COR-L47 (cell line): ENCODE measurements at places on chromosomes 12 and 14.

- no peak for DNase-seq
Observed at GRCh38 chr12:53983568-53983949, 1.4 kb upstream of the HOXC10 start.

DNA sequence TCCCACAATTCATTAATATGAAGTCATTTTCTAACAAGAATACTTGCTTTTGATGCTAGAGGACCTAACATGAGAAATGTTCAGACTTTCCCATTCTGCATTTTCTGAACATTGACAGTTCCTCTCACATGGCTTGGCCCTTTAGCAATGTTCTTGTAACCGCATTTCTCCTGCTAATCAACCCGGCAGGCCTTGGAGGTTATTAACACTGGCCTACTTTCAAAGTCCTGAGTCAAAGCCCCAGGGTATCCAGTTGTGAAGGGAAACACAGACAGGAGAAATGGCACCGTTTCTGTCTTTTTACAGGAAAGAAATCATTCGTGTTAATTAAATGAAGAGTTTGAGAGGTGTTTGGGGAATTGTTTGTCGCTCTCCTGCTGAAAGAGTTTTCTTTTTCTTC, 446.5 kb upstream of the MIS18BP1 start:
- no peak for DNase-seq

GRCh38 chr12:48163150-48163747, 5.9 kb upstream of the ASB8 start:
- no peak for DNase-seq

GRCh38 chr12:63826006-63826585, 18.4 kb upstream of the SRGAP1 start:
- peak; percentile 22 for DNase-seq

- no peak for DNase-seq
Observed at GRCh38 chr12:6780573-6780972, 8.3 kb downstream of the LAG3 start.

- no peak for DNase-seq
Observed at GRCh38 chr12:128089961-128090360, 177.0 kb upstream of the TMEM132C start.

DNA sequence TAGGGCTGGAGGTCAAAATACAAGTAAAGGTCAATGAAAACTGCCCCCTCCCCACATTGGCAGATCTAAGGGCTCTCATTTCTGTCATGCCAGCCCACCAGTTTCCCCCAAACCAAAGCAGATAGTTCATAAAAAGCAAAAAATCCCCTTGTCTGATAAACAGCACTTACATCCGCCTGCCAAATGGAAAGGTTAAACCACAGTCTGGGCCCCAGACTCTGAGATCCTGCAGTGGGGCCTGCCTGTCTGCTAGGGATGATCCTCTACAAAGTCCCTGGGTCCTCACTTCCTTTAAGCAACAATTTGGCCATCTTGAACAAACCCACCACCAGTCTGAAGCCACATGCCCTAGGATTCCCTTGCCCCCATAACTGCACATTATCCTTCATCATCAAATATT, 9.7 kb upstream of the RPS26 start:
- DNase-seq, result no peak

DNA sequence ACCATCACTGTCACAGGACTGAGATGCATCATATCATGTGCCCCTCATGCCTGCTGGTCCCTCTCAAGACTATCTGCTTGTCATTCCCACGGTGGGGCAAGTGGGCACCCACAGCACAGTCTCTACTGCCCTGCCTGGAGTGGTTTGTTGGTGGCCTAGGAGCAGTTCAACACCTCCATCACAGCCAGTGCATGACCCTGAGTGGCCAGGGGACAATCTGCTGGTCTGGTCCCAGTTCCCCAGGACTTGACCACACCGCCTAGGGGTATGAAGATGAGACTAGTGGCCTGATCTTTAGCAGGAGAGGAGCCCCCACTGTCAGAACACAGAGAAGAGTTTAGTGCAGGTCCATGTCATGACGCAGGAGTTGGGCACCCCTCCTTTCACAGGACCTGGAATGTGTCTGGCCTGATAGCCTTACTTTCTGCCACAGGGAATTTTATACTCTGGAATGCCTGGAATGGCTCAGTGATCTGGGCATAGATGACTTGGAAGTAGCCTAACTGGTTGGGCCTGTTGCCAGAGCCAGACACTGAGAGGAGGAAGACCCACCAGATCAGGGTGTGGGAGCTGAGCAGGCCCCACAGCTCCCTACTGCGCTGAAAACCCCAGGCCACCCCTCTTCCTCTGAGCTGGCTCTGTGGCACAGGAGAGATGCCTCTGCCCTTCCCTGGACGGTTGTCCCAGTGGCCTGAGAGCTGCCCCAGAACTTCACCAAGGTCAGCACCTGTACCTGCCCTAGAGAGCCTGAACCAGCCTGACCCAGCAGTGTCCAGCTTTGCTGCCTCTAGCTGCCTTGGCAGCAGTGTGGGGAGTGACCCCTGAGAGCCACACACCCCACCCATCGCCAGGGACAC, 83.3 kb downstream of the PUS7L start:
- no peak for DNase-seq

GRCh38 chr14:92421751-92422150, 91.8 kb upstream of the RIN3 start:
- DNase-seq, result no peak

DNA sequence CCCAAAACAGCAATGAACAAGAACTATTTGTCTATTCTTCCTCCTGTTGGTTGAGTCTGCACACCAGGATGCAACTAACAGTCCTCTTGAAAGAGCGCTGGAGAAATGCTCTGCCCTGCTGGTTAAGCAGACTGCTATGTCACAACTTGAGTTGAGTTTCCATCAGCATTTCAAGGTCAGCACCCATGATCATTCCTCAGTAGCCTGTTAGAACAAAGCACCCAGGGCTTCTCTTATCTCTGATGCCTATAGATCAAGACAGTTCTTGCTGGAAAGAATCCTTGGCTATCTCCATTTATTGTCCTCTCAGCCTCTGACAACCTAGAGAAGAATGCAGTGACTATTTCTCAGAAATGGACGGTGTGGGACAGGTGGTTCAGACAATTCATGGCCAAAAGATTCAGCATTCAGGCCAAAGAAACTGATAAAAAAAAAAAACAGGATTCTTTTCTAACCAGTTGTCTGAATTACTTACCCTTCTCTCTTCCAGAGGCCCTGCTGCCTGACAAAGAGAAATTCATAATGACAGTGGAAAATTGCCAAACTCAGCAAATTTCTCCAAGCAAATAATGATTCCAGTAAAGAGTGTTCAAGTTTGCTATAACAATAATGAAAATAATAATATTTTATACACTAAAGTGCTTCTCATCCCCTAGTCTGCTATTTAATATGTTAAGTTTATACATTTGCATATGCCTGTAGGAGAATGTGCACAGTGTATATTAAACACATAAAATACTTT, 306.7 kb downstream of the EMP1 start:
- no peak for DNase-seq

- no peak for DNase-seq
Observed at GRCh38 chr14:33777681-33778080, 173.2 kb downstream of the EGLN3 start.

- peak; percentile 63 for DNase-seq
Observed at GRCh38 chr14:79764323-79764722, 447.0 kb downstream of the DIO2 start.

DNA sequence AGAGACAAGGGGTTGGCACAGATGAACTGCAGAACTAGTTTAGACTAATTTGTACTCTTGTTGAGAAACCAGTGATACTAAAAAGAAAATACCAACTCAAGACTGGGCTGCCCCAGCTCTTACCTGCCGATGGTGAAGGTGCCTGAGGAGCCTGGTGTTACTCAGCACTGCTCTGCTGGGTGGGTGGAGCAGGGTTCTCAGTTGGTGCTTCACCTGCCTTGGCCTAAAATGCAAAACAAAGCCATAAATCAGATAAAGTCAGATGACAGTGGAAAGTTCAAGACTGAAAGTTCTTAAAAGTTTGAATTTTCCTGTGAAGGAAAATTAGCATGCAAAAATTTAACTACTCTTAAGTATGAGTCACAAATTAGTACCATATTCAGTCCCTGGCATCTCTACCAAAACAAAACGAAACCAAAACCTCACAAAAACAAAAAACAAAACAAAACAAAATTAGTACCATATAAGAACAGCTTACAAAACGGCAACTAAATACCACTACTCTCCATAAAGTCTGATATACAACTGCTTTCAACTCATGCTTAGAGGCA, 21.9 kb downstream of the YBX3 start:
- DNase-seq, result no peak

DNA sequence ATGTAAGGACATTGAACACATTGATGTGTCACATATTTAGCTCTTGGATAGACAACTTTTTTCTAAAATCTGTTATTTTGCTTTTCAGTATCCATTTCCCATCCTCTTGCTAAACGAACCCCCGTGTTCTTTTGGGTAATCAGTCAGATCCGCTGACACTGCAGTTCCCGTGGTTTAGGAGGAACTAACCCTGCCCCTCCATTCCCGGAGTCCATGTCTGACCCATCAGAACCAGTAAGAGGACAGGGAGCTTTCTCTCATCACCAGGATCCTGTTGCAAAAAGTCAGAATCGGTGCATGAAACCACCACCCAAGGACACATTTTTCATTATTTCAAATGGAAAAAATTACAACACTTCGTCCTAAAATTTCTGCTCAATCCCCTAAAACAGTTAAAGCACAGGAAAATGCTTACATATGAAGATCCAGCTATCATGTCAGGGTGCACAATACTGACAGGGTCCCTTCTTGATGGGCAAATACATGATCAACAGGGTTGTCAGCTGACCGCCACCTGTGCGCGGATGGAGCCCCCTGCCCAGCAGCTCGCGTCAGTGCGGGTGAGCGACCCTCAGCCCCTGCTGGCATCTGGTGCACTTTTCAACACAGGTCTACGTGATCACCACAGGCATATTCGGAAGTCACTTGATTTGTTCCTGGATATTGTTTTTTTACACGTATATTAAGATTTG, 276.8 kb downstream of the ADGRD1 start:
- no peak for DNase-seq

DNA sequence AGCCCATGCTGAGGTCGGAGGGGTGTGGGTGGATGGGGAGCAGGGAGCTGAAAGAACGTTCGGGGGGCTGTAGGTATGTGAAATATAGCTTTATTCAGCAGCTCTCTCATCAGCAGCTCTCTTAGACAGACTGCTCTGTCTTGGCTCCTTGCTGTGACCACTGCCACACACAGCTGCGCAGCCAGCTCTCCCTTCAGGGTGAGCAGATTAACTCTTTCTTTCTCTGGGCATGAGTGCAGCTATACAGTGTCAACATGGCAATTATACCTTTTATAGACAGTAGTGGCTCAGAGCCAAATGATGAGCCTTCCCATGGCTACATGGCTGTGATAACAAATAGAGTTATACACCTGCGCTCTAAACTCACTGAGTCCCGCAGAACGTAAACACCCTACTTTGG, 137.7 kb upstream of the NEDD1 start:
- peak; percentile 99 for DNase-seq

- DNase-seq, result no peak
Observed at GRCh38 chr12:128815779-128816642, 7.7 kb downstream of the SLC15A4 start.

DNA sequence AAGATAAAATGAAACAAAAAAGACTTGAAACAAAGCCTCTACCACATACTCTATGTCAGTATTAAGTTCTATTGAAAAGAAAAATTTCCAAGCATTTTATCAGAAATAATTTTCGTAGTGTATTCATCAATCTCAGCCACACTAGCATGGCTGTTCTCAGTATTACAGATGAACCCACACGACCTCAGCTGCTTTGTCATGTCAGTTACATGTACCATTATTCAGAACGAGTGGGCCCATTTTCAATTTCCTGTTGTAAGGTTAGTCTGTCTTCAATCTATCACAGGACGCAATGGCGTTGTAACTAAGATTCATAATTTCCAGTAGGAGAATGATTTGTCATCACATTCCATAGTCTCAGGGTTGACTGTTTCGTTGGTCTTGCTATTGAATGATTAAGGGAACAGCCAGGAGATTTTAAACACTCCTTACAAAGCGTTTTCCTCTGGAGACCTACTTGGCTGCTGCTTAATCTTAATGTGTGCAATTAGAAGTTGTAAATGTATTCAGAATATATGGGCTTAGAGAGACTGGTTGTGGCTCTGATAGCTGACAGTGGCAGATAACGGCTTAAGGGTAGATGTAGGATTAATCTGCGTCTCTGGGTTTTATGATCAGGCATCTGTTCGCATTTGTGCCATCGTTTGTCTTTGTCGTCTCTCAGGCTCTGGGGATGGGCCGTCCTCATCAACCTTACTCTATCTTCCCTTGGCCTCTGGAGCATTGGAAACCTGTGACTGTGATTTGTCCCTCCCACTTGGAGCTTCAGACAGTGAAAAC, 65.4 kb downstream of the GLT1D1 start:
- DNase-seq, result no peak

DNA sequence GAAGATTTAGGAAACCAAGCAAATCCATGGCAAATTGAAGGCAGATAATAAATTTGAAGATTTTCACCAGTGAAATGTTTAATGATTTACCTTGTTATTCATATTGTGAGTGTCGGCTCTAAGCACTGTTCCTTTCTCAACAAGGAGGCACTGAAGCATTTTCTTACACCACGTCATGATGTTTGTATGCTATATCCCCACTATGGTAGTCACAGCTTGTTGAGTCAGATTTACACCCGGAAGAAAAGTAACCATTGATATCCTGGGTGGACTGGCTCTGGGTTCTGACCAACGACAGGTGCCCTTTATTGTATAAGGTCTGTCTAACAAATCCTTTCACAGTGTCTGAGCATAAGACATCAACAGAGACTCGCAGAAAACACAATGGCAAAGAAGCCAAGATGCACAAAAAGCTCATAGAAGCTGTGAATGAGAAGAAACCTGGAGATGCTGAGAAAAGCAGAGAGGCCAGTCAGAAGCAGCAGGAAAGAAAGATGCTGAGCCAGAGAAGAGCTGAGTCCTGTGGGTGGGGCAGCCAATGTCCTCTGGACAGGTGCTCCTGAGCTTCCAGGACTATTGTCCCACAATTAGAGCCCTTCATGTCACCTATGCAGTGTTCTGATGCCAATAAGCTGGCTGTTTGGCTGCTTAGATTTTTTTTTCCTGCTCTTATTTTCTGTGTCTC, 49.7 kb upstream of the ARHGAP5 start:
- DNase-seq, result no peak

DNA sequence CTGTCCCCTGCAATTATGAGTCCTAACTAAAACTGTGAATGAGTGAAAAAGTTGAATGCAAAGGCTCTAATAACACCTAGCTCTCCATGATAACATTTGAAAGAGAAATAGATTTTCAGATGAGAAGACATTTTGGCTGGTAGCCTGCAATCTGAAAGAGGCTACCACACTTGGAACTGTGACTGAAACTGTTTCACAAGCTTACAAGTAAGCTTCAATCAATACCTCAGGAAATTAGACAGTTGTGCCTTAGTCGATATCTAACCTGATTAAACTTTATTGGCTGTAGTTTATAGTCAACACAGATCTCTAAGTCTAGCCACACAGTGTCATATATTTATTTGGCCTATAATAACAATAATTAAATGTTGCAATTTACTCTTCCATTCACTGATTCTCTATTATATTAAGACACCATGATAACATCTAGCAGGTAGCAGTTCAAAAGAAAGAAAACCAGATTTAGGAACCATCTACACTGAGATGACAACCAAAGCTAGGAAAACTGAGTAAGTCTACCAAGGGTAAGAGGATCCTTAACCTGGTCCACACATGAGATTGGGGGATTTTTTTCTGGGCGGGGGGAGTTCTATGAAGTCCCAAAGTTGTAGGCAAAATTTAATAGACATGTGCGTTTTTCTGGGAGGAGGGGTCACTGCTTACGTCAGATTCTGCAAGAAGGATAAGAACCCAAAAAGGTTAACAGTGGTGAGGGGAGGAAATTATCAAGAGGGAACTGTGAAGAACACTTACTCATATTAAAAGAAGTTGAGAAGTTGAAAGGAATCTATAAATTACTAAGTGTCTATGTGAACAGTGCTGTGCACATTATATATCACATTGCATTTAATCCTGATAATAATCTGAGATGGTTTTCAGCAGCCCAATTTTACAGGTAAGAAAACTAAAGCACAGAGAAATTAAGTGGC, 65.8 kb downstream of the NUMB start:
- DNase-seq, result no peak
